ENCODE measurements at places on chromosomes 1 and 21. TPM values are rescaled to one million over a fixed set of nuclear protein-coding genes. Genes with fewer than 3 reads are reported as not detected.

Gene NPR1
- total RNA-seq = 50.6 TPM

Gene UBXN10
- total RNA-seq = not detected

Gene TTLL7
- total RNA-seq = 0.63 TPM

Gene ACKR1
- not detected for total RNA-seq

Gene ATP1B1
- total RNA-seq = 7.7 TPM

Gene BRDT
- not detected for total RNA-seq

Gene TMOD4
- not detected for total RNA-seq

Gene AGT
- total RNA-seq = not detected

Gene ARHGAP30
- not detected for total RNA-seq

Gene ERICH3
- total RNA-seq = not detected

Gene C21orf58
- 3.3 TPM for total RNA-seq

Gene ANGPTL7
- total RNA-seq = not detected

Gene FNDC10
- total RNA-seq = 1.3 TPM

Gene TRIM46
- 1.8 TPM for total RNA-seq

Gene SPRR1A
- not detected for total RNA-seq

Gene PDPN
- total RNA-seq = 70.3 TPM

Gene FOXJ3
- total RNA-seq = 18.1 TPM

Gene SUSD4
- total RNA-seq = under 0.01 TPM

Gene TRIM17
- not detected for total RNA-seq

Gene MLLT11
- 1.8 TPM for total RNA-seq

Gene RXFP4
- total RNA-seq = not detected

Gene TNFRSF18
- total RNA-seq = 0.26 TPM

Gene DSCAM
- not detected for total RNA-seq

Gene FAM229A
- 1.4 TPM for total RNA-seq

Gene TRMT1L
- total RNA-seq = 18.8 TPM

Gene PMVK
- 12.0 TPM for total RNA-seq

Gene TMEM53
- total RNA-seq = 4.7 TPM

Gene RIPK4
- 1.8 TPM for total RNA-seq

Gene KLF17
- total RNA-seq = not detected

Gene SPRR3
- not detected for total RNA-seq

Gene CRYZ
- 12.6 TPM for total RNA-seq

Gene RBM15
- total RNA-seq = 26.2 TPM

Gene YARS1
- 65.2 TPM for total RNA-seq

Gene PTGFRN
- 238 TPM for total RNA-seq

Gene LCE6A
- not detected for total RNA-seq

Gene MAP3K21
- 0.90 TPM for total RNA-seq

Data from dermis microvascular lymphatic vessel endothelial cell (primary cell).